ENCODE measurements at places on chromosomes 4 and X.
A peak's percentile ranks its signal among the peaks of the same experiment; 100 is the strongest.

GRCh38 chr4:107721436-107722100 lies 1.5 kb upstream of the PAPSS1 start:
- DNase-seq, result no peak

DNA sequence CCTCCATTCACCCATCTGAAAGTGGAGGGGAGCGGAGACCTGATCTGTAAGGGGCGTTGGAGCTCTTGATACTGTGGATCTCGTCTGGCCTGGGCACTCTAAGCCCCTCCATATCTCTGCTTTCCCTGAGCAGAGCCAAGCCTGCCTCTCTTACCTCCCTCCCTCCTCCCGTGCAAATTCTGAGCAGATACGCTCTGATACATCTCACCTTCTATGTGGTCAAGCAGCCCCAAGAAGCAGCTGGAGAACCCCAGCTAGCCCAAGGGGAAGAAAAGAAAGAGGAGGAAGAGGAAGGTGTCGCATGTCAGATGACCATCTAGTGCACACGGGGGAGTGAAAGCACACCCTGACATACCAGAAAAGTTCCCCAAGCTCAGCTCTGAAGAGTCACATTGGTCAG lies 1.9 kb upstream of the DGAT2L6 start:
- DNase-seq, result no peak

- DNase-seq, result no peak
These were observed 1700.6 kb upstream of the TENM3 start for GRCh38 chr4:180542445-180543100.

DNA sequence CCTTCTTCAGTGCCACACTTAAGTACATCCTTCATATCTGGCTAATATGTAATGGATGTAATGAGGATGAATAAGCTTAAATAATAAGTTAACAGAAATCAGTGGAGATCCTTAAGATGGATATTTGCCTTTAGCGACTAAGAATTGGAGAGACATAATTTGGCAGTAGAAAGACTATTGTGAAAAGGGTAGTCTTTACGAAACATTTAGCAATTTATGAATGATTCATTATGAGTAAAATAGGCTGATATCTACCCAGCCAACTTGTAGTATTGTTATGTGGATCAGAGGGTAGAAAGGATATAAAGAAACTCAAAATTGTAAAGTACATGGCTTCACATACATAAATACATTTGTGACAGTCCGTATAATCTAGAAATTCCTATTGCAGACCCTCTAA lies 2371.8 kb downstream of the PCDH7 start:
- DNase-seq, result no peak

GRCh38 chr4:71474731-71475130 lies 135.9 kb downstream of the SLC4A4 start:
- no peak for DNase-seq

DNA sequence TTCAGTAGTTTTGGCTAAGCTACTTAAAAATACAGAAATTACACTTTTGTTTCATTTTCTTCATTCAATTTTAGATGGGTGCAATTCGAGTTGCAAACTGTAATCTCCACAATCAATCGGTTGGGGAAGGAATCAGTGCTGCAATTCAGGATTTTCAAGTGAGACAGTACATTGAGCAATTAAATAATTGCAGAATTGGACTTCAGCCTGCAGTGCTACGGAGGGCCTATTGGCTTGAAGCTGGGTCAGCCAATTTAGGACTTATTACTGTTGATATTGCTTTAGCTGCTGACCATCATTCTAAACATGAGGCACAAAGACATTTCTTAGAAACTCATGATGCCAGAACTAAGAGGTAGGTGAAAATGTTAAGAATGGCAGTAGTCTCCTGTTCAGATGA lies 77.7 kb downstream of the BLTP1 start:
- no peak for DNase-seq

GRCh38 chr4:36351082-36351666 lies 69.8 kb downstream of the DTHD1 start:
- peak; percentile 81 for DNase-seq

DNA sequence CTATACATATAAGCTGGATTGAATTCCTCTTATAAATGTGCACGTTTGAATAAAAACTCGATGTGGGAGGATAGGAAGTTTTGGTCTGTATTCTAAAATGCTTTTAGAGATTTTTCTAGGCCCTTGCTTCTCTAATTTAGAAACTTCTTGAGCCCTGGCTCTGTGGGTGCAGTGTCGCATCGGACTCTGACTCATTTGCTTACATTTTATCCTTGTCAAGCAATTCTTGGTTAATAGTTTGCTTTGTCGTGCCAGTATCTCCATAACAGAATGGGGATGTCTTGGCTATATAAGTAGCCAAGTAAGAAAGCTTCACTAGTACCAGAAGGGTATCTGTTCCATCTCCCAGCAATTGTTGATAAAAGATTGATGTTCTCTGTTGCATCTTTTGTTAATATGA lies 10.7 kb downstream of the SGMS2 start:
- DNase-seq, result no peak

DNA sequence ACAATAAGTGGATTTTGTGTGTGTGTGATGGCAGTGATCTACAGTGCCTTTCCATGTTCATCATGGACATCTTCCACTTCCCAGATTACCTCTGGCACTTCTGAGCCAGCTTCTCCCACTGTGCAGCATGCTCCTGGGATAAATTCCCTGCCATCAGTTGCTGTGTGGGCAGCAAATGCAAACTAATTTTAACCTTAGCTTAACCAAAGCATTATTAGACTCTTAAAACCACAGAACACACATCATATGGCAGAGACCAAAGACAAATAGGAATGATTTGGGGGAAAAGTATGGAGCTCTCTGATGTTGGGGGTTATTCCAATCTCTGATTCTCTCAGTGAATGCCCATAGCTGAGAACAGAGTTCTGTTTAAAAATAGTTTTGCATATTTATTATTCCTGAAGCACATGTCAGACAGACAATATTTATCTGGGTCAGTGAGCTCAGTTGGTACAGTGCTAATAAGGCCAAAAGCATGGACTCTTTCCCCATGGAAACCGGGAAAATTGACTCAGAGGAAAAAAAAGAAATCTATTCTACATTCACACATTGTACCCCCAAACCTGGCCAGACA lies 567.4 kb downstream of the IQCM start:
- no peak for DNase-seq

- no peak for DNase-seq
These were observed 9.7 kb downstream of the GIMD1 start for GRCh38 chr4:106358899-106359298.

DNA sequence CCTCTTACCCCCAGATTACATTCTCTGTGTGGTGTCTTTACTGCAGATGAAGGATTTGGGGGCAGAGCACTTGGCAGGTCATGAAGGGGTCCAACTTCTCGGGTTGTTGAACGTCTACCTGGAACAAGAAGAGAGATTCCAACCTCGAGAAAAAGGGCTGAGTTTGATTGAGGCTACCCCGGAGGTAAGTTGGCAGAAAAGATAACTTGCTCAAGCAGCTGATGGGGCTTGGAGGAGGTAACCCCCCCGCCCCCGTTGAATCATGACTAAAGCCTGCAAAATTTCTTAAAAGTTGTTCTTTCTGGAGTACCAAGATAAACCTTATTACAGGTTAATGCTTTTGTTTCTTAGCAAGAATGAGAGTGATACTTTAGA lies 1.5 kb downstream of the CCNG2 start:
- peak; percentile 22 for DNase-seq

- no peak for DNase-seq
These were observed 192.3 kb downstream of the TLL1 start for GRCh38 chr4:166065324-166065723.

DNA sequence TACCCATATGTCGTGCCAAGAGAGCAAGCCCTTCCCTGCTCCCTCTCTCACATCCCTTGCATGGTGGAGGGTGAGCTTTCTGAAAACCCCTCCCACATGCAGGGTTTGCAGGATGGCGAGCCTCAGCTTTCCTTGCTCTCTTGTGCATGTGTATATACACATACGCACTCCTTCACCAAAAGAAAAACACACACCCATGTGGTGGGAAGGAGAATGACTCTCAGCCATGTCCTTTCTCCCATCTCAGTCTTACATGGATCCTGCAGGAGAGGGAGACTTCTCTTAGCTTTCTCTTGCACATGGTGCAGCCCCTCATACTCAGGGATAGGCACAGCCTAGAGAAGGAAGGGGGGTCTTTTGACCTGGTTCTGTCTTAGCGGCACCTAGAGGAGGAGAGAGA lies 81.1 kb downstream of the CLCN5 start:
- no peak for DNase-seq

- no peak for DNase-seq
These were observed 73.3 kb downstream of the SHOX start for GRCh38 chrX:703866-704265.

- no peak for DNase-seq
These were observed 7.2 kb downstream of the TIMM17B start for GRCh38 chrX:48890296-48890925.

DNA sequence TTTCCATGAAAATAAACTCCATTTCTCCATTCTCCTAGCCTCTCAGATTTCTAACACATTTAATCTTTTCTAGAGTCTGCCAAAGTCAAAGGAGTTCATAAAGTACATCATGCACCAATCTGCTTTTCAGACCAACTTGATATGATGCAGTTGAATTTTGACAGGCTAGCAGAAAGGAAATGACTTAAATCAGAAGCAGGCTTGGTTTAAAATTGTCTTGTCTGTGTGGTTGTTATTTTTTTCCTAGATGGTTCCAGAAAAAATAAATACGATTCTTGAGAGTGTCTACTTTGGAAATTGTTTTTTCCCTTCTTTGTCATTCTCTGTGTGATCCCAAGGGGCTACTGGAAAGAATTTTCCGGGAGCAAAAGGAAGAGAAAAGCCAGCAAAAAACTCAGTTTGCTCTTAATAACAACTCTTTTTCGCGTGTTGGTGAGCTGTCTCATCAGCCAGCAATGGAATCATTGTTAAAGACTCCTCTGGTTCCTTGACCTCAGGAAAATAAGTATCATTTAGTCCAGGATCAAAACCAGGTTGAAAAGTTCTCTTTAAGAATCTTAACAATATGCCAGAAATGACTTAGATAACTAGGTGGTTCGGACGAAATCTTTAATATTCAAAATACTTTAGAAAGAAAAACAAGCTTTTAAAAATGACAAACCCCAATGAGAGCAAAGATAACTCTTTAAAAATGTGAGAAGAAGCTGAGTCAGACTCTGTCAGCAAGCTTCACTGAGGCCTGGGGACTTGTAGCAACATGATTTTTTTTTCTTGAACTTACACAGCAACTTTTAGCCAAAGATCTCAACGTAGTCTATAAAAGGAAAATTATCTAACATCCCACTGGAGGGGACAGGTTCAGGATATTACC lies 49.7 kb upstream of the GAB1 start:
- no peak for DNase-seq

DNA sequence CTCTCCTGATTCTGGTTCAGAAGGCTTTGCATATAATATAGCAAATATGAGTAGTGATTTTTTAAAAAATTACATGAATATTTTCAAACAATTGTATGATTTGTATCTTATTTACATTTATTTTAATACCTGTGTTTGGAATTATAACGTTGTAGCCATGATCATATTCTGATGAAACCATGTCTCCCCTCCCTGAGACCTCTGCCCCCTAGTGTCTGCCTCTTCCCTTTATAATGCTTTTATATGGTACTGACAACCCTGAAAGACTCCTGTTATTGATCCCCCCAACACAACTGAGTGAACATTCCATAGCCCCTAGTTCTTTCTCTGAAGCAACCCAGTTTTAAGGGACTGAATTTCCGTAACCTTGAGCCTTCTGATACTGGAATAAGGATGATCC lies 187.4 kb downstream of the SOX3 start:
- DNase-seq, result no peak

DNA sequence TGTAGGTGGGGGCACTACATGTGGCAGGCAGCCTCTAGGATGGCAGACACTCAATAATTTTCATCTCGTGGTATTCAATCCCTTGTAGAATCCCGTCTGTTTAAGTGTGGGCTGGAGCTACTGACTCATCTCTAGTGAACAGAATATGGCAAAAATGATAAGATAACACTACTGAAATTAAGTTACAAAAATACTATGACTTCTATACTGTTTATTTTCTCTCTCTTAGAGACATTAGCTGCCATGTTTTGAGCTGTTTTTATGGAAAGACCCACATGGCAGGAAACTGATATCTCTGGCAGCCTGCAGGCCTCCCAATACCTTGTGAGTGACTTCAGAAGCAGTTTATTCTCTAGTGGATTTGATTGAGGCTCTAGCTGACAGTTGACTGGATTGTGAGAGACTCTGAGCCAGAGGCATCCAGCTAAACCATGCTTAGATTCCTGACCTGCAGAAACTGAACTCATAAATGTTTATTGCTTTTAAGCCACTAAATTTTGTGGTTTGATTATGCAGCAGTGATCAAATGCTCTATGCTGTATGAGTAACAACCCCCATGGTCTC lies 298.8 kb upstream of the CTSO start:
- no peak for DNase-seq

DNA sequence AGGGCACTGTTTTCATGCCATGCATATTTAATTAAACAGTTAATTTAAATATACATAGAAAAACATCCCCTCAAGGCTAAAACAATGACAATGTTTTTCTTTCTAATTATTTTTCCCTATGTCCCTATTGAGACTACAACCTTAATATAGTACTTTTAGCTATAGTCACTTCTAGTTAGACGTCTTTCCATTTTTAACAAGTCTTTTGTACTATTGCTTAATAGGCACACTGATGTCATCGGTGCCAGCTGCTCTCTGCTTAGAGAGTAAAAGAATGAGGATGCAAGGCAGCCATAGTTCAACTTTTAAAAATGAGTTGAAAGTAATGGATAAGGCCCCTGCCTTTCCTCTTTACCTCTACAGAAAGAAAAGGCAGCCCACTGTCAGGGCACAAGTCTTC lies 191.1 kb downstream of the KCTD8 start:
- DNase-seq, result no peak

- DNase-seq, result no peak
These were observed 3.0 kb upstream of the ARMCX4 start for GRCh38 chrX:101482296-101482695.

DNA sequence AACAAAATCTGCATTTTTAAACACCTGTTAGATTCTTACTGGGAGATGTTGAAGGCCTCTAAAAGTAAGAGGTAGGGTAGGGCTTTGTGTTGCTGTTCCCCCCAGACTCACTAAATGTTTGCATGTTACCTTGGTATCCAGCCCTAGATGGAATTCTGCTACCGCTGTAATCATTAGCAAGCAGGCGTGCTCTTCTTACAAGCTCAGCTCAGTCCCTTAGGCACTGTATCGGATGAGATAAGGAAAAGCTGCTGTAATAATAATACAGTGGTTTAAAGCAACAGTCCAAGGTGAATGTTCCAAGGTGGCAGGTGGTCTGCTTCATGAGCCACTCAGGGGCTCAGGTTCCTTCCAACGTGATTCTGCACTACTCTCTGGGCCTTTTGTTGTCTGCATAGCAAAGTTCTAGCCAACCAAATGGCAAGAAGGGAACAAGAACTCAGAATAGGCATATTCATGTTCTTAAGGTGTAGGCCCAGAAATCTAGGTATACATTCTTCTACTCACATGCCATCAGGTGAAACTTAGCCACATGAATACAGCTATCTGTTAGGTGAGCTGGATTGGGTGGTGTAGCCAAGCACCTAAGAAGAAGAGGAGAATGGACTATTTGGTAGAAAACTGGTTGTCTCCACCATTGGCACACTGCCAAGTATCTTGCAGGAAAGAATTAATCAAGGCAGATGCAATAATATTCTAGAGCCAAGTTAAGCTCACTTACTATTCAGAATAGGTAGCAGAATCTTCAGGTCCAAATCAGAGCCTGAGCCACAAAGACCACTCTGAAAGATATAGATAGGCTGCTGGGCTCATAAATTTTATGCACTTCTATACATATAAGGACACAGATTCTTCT lies 46.0 kb downstream of the COQ2 start:
- DNase-seq, result no peak

Data from tibial nerve (tissue), 4 donors.